ENCODE measurements at places on chromosomes 1 and 21. TPM values are rescaled to one million over a fixed set of nuclear protein-coding genes. Genes with fewer than 3 reads are reported as not detected.

- no peak for DNase-seq
Observed at GRCh38 chr1:27349784-27350662, 8.2 kb downstream of the SYTL1 start.

- peak; percentile 13 for DNase-seq
Observed at GRCh38 chr1:180849031-180849775, 63.5 kb upstream of the KIAA1614 start.

Gene S100A14
- polyA plus RNA-seq: 0.18 TPM

DNA sequence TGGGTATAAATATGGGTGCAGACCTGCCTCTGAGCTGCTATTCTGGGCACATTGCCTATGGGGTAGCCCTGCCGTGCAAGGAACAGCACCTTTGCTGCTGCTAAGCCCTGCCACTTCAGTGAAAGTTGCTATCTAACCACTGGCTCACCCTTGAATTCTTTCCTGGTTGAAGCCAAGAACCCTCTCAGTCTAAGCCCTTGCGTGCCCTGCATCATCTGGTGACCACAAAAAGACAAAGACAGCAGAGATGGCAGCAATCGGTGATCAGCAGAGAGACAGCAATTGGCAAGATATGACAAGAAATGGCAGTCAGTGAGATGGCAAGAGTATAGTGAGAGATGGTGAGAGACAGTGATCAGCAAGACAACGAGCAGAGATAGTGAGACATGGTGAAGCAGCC lies 418.3 kb downstream of the MATN1 start:
- DNase-seq: no peak
